ENCODE measurements at places on chromosomes 16 and 17. TPM values are rescaled to one million over a fixed set of nuclear protein-coding genes. Genes with fewer than 3 reads are reported as not detected.

The CHD9NB gene
- 1.9 TPM for total RNA-seq

The PIMREG gene
- 17.1 TPM for total RNA-seq

The KRT16 gene
- total RNA-seq = 2.7 TPM

The SNX20 gene
- total RNA-seq = not detected

The CNGB1 gene
- not detected for total RNA-seq

The MMP15 gene
- 3.9 TPM for total RNA-seq

The NHLRC4 gene
- total RNA-seq = 0.65 TPM

Data from articular chondrocyte of knee joint (primary cell).